ENCODE measurements at places on chromosomes 2 and 18. TPM values are rescaled to one million over a fixed set of nuclear protein-coding genes. Genes with fewer than 3 reads are reported as not detected.
A peak's percentile ranks its signal among the peaks of the same experiment; 100 is the strongest.

DNA sequence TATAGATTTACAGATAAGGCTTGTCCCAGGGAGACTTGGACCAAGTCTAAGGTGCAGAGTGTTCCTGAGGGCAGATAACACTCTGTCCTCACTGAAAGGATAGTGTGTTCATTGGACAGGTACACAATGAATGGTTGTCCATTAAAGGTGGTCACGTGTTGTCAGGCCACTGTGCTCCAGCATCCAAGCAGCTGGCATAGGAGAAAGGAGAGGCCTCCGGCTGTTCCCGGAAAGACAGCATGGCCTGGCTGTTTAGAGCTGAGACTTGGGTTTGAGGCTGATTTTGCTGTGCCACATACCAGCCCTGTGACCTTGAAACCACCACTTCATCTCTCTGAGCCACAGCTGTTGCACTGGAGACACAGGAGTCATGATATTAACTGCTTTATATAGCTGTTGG, 19.6 kb upstream of the SULT1C3 start:
- DNase-seq = peak; percentile 64

DNA sequence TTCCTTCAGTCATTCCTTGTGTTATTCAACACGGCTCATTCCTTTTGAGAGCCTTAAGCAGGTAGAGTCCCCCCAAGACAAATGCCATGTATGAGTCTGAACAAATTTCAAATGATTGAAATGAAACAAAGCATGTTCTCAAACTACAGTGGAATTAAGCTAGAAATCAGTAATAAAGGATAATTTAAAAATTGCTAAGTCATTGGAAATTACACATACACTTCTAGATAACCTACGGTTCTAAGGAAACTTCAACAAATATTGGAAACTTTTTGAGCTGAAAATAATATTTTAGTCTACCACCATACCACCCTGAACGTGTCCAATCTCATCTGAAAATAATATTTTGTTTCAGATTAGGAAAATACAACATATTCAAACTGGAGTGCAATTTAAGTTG, 71.8 kb upstream of the UGP2 start:
- no peak for DNase-seq

GRCh38 chr2:68709421-68709911, 25.1 kb upstream of the ARHGAP25 start:
- no peak for DNase-seq

- DNase-seq = no peak
Observed at GRCh38 chr2:191710411-191710900, 32.5 kb downstream of the NABP1 start.

DNA sequence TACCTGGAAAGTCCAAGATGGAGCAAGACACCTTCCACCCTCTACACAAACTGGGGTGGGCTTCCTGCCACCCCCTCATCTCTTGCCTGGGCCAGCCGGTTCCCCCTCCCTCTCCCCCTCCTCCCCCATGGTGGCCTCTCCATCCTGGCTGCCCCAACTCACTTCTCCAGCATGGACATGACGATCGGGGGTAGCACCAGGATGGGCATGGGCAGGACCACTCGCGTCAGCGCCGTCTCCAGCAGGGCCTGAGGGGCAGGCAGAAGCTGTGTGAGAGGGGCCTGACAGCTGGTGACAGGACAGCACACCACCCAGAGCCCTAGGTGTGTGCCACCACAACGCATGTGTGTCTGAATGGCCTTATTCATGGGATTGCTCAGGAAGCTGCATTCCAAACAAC, 51.0 kb downstream of the EMX1 start:
- no peak for DNase-seq

DNA sequence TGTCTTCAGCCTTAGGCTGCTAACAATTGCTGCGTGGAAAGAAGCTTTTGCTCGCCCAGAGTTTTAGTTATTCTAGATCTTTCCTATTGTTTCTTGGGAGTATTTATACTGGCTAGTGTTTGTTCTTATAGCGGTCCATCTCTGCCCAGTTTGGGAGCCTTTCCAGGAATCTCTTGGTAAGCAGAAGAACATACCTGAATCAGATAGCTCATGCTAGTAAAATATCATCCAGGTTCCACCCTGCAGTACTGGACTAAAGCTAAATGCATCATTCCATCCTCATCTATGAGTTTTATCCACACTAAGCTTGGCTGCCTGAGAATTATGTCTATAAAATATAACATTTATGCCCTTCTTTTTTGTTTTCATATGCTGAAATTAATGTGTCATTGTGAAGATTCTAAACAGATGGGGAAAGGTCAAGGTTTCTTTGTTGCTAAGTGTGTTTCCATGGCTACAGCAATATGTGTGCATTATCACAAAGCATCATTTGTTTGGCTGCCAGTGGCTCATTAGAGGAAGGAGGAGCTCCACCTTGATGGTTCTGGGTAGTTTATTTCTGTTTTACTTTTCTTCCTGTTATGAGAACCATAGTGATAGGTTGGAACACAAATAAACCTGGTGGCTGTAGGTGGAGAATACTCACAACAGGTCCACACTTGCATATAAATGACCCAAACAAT, 182.8 kb downstream of the PIK3C3 start:
- DNase-seq = no peak

DNA sequence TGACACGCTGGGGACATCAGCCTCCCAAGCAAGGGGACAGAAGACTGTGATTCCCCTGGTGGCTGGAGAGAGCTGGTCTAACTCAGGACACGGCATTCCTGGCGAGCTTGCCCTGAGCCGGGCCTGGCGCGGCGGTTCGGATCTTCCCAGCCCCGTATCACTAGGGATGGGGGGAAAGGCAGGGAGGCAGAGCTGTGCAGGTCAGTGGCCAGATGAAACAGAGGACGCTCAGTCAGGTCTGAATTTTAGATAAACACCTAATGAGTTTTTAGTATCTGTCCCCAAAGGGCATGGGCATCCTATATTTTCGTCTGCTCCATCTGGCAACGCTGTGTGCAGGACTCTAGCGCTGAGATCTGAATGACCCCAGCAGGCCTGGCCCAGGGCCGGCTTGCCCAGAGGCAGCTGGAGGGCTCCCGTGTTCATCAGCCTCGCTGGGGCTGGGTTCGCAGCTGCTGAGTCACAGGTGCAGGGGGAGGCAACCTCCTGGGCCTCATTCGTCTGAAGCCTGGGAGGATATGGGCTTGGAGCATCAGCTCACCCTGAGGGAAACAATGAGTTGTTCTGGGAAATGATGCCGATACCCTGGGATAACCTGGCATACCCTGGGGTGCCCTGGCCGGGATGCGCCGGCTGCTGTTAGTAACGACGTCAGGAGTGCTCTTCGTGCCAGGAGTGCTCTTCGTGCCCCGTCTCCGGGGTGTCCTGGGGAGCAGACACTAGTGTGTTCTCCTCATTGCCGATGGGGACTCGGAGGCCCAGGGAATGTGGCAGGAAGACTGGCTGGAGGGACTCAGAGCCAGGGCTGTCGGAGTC, 48.1 kb upstream of the HPCAL1 start:
- DNase-seq = no peak

- DNase-seq = no peak
Observed at GRCh38 chr2:8116661-8117060, 565.2 kb upstream of the ID2 start.

DNA sequence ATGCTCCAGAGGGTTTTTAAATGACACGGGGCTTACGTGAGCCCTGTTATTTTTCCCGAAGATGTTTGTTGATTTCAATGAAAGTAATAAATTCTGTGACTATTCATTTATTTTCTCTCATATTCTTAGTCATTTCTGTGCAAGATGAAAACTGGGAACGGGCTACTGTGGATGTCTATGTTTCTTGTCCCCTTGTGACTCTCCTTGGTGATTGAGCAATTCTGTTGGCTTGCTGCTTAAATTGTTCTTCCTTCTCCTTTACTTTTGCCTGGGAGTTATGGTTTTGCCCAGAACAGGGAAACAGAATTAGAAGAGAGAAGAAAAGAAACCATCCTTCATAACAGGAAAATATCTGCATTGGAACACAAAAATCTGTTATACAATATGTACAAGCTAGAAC, 508.2 kb upstream of the DSEL start:
- no peak for DNase-seq

- no peak for DNase-seq
Observed at GRCh38 chr2:71298914-71299313, 32.7 kb upstream of the ZNF638 start.

DNA sequence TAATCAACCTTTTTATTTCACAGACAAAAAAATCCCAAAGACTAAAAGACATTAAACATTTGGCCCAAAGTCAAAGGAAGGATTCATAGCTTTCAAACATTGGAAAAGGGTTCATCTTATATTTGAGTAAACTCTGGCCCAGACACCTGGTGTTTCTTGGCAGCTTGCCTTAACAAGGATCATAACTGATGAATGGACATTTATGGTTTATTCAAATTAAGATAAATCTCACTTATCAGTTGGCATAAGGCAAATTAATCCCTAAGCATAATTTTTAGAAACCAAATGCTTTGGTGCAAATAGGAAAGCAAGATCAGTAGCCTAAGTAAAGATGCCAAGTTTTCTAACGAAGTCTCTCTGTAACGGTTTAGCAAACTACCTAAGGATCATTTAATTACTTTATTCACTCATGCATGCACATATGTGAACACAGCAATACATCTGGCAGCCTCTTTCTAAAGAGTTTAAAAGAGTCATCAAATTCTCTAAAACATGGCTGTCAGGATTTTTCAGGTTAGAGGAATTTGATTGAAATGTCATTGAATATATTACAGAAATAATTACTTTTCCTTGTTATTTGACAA, 323.4 kb upstream of the RBMS1 start:
- DNase-seq = no peak

DNA sequence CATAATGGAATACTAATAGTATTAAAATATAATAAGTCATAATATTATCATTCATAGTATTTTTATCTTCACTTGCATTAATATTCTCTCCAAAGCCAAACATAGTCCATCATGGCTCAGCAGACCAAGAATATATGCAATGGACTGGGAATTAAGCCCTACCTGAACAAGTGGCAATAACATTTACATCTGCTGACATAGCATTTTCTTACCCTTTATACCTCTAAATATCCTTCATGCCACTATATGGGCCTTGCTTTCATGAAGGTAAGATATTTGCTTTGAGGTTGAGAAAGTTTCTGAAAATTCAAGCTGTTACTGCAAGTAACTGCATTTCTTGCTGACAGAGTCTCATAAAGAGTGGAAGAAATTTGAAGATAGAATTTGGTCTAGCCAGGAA, 847.4 kb upstream of the GCFC2 start:
- DNase-seq = no peak

- DNase-seq = no peak
Observed at GRCh38 chr2:114005110-114005783, 115.4 kb downstream of the ACTR3 start.

DNA sequence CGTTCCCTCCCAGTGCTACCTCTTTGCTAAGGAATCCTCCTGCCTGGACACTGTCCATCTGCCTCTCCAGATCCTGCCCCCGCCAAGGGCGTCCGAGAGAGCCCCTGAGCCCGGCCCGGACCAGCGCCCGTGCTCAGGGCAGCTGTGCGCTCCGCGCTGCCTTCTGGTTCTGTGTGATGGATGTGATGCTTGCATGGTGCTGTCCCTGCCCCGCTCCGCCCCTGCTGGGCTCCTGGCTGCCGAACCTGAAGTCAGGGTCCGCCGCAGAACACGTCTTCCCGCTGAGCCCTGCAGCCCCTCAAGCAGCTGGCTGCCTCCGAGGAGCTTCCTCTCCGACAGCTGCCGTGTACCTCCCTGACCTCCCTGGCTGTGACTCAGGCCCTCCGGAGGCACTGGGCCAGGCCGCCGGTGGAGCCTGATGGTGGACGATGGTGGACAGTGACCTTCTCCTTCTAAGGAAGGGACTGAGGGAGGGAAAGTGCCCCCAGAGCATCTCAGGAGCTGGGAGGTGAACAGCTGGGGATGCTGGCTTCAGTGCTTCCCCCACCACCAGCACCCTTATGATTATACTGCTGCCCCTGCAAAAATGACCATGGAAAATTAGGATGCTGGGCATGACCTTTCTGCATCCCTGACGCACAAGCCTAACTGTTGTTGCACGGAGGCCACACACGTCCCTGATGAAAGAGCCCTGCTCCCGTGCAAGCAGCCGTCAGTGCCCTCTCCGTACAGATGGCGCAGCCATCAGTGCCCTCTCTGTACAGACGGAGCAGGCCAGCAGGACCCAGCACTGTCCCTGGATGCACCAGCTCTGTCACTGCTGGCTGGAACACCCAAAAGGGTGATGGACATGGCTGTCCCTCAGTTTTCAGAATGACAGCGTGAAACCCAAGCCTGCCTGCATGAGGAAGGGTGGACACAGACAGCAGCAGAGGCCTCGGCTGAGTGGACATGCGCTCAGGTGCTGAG, 99.3 kb downstream of the TPO start:
- no peak for DNase-seq

DNA sequence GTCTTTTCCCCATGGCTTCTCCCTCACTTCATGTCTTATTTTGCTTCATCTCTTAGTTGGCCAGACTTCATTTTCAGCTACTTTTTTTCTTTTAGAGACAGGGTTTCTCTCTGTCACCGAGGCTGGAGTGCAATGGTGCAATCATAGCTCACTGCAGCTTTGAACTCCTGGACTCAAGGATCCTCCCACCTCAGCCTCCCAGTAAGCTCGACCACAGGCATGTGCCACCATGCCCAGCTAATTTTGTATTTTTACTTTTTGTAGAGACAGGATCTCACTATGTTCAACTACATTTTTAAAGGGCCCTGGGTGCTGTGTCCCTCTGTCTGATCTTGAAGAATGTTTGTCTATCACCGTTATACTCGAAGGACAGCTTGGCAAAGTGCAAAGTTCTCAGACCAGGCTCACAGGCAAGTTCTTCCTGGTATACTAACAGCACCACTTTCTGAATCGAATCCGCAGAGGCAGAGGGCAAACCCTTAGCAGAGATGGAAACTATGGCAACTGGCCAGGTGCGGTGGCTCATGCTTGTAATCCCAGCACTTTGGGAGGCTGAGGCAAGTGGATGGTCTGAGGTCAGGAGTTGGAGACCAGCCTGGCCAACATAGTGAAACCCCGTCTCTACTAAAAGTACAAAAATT, 60.9 kb downstream of the SOWAHC start:
- peak; percentile 77 for DNase-seq

GRCh38 chr2:23497536-23497935, 112.6 kb downstream of the KLHL29 start:
- no peak for DNase-seq

The PLGLB2 gene
- 1.7 TPM for total RNA-seq

The CRYGC gene
- not detected for total RNA-seq

The AQP12B gene
- total RNA-seq = 1.9 TPM

The GPBAR1 gene
- total RNA-seq = 3.5 TPM

The SCYGR7 gene
- total RNA-seq = not detected

Measured in Peyer's patch (tissue), 4 donors.